ENCODE measurements at places on chromosomes 2 and 18.

- peak; percentile 52 for DNase-seq
Observed at GRCh38 chr2:238097988-238098871, 1.9 kb upstream of the ESPNL start.

DNA sequence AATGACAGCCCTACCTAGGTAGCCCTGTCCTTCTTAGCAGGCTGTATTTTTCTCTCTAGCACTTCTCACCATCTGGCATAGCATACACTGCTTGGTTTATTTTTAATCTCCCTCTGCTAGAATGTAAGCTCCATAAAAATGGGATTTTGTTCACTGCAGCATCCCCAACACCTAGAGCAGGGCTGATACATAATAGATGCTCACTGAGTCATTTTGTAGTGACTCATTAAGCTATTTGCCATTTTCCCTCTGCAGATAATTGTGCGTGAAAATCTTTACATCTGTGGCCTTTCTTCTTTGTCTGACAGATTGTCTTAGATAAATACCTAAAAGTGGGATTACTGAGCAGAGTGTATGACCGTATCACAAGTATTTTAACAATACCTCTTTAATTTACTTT lies 82.5 kb downstream of the CERS6 start:
- no peak for DNase-seq

DNA sequence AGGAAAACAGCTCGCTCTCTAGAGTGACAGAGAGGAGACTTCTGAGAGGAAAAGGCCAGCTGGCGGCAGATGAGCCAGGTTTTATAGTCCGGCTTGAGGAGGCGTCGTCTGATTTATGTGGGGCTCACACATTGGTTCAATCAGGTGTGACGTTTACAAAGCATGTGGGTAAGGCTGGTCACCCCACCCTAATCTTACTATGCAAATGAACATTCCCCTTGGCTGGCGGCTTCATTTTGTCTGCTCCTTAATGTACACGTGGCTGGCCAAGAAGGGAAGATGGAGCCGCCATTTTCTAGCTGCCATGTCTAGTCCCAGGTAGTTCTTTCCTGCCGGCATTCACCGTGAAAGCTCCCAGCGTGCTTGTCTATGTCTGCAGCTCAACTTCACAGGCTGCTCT lies 299.1 kb upstream of the SPRED2 start:
- no peak for DNase-seq

DNA sequence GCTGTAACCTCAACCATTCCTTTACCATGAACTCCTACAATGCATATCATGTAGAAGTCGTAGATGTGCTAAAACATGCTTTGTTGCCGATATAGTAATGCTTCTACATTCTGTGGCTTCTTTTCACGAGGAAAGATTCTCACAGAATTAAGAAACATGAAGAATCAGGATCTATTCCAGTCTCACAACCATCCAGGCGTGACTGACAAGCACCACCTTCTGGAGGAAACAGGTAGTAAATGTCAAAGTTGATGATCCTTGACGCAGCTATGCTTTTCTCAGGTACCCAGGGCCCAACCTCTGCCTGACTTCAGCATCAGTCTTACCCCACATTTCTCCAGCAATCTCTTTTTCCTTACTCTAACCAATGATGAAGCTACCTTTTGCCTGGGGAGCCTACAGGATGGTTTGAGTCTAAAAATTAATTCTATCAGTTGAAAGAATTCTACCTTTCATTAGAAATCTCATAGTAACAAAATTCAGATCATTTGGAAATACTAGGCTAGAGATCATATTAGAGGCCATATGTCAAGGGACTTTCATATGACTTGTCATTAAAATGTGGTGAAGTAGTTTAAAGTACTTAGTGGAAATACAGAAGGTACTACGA lies 123.3 kb upstream of the RND3 start:
- no peak for DNase-seq

DNA sequence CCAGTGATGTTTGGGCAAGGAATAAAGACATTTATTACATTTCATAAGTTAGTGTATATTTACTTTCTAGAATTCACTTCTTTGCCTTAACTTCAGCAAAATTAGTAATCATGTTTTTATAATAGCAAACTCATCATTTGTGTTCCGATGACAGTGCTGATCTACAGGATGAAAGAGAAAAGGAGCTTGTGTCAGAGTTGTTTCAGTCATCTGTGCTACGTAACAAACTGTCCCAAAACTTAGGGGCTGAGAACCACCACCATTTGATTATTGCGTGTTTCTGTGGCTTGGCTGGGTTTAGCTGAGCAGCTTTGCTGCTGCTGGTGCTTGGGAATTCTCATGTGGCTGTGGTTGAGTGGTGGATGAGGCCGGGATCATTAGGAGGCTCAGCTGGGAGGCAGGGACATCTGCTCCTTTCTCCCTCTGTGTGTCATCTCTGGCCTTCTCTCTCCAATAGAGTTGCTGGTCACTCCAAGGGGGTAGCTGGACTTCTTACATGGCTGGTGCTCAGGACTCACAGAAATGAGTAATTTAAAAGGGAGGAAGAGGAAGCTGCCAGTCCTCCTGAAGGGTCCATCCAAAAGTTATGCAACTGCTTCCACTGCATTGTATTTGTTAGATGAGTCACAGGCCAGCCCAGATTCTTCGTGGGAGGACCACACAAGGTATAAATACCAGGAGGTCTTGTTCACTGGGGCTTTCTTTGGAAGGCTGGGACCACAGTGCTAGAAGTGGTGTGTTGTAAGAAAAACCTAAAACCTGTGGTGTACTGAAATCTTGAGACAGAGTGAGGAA lies 43.4 kb upstream of the HAAO start:
- DNase-seq, result peak; percentile 61

DNA sequence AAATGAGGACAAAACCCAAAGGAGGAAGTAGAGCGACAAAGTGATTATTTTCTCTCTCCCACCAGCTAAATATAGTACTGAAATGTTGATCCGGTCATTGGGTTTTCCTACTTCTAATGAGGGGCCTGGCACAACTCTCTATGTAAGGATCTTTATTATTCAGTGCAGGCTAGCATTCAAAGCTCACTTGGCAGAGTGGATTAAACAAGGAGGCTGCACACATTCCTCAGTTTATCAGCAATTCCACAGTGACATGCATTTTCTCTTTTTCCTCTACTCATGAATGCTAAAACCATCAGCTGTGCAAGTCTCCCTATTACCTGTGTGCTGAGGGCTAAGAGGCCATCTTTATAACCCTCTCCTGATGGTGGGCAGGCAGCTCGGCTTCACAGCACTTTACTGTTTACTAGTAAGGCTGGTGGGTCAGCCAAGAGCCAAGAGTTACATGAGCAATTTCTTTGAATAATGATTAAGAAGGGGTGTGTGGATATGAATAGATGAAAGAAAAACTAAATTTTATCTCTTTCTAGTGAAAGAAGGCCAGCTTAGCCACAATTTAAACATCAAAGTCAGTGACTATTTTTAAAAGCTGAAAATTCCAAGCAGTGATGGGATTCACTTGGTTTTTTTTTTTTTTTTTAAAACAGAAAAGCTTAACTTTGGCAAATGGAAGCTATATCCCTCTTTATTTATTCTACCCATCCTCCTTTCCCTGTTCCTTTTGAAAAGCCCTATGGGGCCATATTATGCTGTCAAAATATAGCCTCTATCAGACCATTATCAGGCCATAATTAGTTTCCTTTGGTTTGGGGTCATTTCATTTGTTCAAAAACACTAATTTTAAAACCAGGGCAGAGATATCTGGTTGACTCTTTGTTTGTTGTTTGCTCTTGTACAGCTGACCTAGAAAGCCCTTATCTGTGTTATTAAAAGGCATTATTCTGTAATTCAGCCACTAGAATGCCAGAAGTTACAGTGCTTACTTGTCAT lies 111.0 kb downstream of the RBM43 start:
- DNase-seq, result no peak

GRCh38 chr2:157364257-157364974 lies 38.8 kb upstream of the ERMN start:
- no peak for DNase-seq

DNA sequence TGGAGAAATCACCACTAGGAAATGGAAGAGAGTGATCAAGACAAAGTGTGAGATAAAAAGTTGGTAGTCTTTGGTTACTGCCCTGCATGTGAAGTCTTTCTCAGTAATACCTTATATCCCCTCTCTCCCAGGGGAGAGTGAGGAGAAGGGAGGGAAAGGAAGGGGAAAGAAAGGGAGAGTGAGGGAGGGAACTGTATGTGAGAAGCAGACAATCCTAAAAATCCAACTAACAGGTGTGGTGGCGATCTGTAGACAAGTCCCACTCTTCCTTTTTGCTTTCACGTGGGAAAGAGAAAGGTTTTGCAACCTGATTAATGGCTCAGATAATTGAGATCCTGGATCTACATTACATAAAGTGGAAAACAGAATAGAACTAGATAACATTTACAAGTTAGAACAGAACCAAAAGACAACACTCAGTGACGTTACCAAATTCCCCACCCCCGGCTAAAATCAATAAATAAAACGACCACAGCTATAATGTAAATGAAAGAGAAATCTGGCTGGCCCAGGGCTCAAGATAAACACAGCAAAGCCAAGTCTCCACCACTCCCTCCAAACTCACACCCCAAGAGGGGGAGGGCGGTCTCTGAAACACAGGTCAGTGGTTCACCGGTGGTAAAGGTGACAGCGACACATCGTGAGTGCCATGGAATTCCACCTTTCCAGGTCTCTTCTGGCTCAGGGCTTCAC lies 10.0 kb upstream of the APCDD1 start:
- no peak for DNase-seq

- DNase-seq, result peak; percentile 75
Observed at GRCh38 chr2:232315049-232315922, 63.3 kb upstream of the ALPP start.

DNA sequence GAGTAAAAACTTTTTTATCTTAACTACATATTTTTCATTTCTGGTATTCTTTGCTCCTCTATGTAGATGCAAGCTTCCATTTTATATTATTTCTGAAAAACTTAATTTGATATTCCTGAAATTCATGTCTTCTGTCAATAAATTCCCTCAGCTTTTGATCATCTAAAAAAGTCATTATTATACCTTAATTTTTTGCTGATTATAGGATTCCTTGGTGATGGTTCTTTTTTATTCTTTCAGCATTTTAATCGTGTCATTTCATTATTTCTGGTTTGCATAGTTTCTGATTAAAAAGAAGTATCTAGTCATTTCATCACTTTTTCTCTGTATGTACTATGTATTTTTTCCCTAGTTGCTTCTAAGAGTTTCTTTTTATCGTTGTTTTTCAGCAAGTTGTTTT lies 241.8 kb upstream of the CYP26B1 start:
- DNase-seq, result no peak

DNA sequence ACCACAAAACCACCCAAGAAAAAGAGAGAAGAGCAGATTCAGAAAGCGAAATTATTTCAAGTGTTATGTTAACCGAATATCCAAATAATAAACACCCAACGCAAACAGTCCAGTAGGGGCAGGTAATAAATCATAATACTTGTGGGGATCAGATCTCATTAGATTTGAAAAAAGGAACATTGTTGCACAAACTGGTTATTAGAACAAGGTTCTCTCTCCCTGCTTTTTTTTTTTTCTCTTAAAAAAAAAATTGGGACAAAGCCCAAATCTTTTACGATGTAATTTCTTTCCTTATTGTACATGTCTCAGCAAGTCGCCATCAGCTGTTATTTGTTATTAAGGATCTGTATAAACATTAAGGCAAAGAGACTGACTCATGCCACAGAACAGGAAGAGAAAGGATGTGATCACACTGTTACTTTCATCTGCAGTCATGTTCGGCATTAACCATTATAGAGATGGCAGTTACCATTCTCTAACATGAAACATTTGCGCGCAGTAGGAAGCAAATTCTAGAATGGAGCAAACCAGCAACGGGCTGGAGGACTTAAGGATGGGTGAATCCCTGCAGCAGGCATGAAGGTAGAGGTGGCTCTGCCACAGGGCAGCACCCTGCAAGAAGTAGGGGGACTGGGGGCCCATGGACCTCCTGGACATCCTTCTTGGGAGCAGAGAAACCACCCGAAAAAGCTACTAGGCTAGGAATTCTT lies 42.0 kb downstream of the EPHA4 start:
- no peak for DNase-seq

GRCh38 chr18:31633392-31634330 lies 42.0 kb downstream of the TTR start:
- no peak for DNase-seq

- DNase-seq, result no peak
Observed at GRCh38 chr18:61876899-61877298, 15.9 kb downstream of the RNF152 start.

DNA sequence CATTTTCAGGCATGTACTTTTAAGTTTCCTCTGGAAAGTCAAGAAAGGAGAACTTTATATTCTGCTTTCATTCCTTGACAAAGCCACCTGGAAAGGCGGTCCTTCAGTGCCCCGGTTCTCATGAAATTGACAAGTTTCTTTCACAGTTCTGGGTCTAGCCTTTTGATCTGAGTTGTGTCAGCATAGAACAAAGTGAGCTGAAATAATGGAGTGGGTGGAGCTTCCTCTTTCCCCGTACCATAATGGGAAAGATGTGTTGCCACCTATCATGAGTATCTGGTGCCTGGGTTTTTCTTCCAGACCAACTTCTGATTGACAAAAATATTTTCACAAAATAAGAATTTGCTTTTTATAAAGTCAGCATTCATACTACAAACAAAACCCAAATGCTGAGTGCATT lies 49.3 kb downstream of the PTRHD1 start:
- DNase-seq, result no peak

DNA sequence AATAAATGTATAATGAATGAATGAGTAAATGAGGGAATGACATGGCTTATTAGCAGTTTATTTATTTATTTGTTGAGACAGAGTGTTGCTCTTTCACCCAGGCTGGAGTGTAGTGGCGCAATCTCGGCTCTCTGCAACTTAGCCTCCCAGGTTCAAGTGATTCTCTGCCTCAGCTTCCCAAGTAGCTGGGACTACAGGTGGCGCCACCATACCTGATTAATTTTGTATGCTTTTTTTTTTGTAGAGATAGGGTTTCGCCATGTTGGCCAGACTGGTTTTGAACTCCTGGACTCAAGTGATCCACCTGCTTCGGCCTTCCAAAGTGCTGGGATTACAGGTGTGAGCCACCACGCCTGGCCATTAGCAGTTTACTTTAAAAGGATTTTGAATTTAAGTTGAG lies 100.3 kb upstream of the CAVIN2 start:
- no peak for DNase-seq

DNA sequence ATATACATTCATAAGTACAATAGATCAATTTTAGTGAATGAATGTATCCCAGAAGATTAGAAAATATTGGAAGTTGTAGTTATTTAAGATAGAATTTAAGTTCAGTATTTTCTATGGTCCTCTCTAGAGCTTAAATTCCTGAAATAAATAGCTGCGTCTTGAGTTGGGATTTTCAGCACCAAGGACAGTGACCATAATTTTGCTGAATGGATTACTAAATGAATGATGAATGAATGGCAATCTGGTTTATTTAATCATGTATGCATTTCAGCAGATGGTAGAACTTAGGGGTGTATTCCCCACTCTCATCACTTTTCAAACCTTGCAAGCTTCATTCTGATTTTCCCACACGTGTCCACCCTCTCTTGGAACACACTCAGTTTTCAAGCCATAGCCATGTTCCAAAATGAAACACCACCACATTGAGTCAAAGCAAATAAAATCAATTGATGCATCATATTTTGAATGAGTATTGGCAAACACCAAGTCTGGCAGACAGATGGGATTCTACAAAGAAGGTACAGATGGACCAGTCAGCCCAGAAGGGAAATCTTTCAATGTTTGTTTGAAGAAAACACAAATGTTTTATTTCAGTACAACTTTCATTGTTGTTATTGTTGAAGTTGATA lies 362.2 kb upstream of the NXPH2 start:
- no peak for DNase-seq

Data from psoas muscle (tissue), 8 donors.